ENCODE measurements at places on chromosomes 6 and 20. TPM values are rescaled to one million over a fixed set of nuclear protein-coding genes. Genes with fewer than 3 reads are reported as not detected.

Gene SULF2
- 2.0 TPM for total RNA-seq

Gene CYP24A1
- total RNA-seq, result not detected

Gene RIPOR3
- total RNA-seq, result 15.6 TPM

Gene PDE10A
- total RNA-seq, result 2.3 TPM

Gene SAMD5
- 0.44 TPM for total RNA-seq

Gene SLC22A2
- total RNA-seq, result 0.12 TPM
